Activated B cell treated with CpG ODN at 0.5 μM for 24 hours (primary cell): ENCODE measurements at places on chromosomes 1 and 21. TPM values are rescaled to one million over a fixed set of nuclear protein-coding genes. Genes with fewer than 3 reads are reported as not detected.

DNA sequence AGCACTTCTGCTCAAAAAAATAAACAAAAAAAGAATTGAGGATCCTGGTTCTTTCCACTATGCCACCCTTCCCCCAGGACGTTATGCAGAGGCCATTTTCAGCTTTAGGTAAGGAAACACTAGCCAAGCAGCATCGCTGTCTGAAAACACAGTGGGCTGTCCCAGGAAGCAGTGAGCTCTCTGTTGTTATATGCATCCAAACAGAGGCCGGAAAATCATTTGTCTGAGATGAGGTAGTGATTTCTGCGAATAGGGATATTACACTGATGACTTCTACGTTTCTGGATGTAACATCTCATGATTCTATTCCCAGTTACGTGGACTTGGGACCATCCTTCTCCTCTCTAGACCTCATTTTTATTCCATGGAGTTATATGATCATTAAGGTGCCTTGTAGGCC is 137.2 kb downstream of the OMA1 start:
- DNase-seq: no peak

DNA sequence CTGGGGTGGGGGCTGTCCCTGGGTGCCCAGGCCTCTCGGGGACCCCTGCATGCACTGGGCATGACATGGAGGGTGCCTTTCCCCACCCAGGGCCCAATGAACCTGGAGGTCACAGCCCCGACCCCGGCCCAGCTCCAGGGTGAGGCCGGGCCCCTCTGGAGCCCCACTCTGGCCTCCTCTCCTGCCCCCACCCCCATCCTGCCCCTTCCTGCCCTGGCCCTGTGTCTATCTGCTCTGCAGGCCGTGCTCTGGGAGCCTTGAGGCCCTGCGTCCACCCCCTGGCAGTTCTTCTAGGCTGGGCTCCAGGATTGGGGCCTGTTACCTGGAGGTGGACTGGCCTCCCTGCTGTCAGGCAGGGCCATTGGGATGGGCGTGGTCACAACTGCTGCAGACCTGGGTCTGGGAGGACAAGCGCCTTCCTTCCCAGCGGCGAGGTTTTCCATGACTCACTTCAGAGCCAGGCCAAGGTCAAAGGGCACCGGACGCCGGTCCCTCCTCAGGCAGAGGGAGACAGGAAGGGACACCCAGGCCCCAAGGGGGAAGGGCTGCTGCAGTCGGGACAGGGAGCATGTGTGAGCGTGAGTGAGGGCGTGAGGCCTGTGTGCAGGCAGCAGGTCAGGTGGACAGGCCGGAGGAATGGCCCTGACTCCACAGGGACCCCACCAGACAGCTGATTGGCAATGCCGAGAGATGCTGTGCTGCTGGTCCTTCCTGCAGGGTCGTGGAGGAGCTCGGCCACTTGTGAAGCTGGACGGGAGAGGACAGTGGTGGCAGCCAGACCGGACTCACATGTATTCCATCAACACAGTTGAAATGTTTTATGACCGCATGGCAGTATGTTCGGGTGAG is 31.1 kb upstream of the POFUT2 start:
- no peak for DNase-seq

DNA sequence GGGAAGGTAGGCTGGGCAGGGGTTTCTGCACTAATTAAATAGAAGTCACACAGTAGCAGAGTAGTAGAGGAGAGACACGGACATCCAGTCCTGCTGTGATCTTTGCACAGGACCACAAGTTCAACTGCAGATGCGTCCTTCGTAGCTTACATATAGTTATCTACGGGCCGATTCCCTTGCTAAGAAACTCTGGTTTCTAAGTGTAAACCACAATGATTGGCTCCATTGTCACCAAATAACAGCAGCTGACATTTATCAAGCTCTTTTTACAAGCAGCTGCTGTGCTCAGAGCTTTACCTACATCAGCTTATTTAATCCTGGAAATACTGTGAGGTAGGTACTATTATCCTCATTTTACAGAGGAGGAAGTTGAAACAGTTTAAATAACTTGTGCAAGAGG is 3.1 kb downstream of the SLC45A3 start:
- no peak for DNase-seq

GRCh38 chr1:206972728-206973127 is 2.5 kb upstream of the FCAMR start:
- no peak for DNase-seq

GRCh38 chr21:38796424-38796823 is 9.3 kb upstream of the ETS2 start:
- DNase-seq: no peak

DNA sequence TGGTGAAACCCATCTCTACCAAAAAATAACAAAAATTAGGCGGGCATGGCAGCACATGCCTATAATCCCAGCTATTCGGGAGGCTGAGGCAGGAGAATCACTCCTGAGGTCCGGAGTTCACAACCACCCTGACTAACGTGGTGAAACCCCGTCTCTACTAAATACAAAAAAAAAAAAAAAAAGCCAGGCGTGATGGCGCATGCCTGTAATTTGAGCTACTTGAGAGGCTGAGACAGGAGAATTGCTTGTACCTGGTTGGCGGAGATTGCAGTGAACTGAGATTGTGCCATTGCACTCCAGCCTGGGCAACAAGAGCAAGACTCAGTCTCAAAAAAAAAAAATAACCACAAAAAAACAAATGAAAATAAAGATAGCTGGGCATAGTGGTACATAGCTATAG is 42.3 kb downstream of the CC2D1B start:
- DNase-seq: no peak

- no peak for DNase-seq
These were observed 86.4 kb downstream of the PGM1 start for GRCh38 chr1:63679589-63679988.

GRCh38 chr1:153251562-153251961 is 7.9 kb upstream of the LORICRIN start:
- DNase-seq: no peak

- DNase-seq: no peak
These were observed 134.6 kb downstream of the GLIS1 start for GRCh38 chr1:53604291-53604919.

GRCh38 chr1:66207484-66207883 is 326.5 kb upstream of the SGIP1 start:
- no peak for DNase-seq

DNA sequence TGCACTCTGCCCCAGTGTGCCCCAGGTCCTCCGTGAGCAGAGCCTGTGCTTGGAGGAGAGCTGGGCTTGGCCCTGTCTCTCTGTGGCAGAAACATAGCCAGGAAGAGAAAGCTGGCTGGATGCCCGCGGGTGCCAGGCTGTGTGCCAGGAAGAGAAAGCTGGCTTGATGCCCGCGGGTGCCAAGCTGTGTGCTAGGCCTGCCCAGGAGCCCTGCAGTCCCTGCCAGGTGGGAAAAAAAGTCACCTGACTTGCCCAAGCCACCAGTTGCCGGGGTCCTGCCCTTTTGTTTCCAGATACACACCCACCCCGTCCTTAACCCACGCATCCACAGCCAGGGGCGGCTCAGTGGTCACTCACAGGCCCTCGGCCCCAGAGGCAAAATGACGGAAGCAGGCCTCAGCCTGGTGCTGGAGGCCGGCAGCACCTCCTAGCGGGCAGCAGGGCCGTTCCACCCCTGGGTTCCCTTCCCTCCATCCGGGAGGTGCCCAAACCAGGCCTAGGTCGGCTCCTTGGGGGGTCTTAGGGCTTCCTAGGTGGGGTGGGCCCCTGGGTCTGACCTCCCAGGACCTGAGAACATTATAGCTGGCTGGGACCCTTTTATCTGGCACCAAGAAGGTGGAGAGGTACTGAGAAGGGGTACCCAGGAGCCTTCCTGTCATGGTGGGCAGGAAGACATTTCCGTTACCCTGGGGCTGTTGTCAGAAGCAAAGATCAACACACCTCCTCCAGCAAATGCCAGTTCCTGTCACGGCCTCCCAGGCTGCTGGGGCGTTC is 9.1 kb downstream of the ITGB2 start:
- DNase-seq: no peak

- DNase-seq: no peak
These were observed 674 bp downstream of the PPFIA4 start for GRCh38 chr1:203026666-203027663.

DNA sequence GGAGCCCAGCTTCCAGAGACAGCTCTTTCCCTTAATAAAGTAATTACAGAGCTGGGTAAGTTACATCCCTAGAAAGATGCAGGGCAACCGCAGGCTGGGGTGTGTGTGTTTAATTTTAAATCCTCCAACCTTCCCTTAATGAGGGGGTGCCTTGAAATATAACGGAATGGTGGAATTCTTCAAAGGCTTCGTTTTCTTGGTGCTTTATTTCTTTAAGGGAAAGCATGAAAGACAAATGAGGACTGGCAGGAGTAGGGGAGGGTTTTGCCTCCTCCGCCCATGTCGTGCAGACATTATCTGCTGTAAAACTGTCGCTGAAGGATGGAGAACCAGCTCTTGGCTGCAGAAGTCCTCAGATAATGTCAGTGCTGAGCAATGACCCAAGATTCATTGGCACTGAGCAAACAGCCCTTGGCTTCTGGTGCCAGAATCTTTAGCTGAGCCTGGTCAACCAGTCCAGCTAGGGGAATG is 15.5 kb downstream of the SLC6A17 start:
- no peak for DNase-seq

DNA sequence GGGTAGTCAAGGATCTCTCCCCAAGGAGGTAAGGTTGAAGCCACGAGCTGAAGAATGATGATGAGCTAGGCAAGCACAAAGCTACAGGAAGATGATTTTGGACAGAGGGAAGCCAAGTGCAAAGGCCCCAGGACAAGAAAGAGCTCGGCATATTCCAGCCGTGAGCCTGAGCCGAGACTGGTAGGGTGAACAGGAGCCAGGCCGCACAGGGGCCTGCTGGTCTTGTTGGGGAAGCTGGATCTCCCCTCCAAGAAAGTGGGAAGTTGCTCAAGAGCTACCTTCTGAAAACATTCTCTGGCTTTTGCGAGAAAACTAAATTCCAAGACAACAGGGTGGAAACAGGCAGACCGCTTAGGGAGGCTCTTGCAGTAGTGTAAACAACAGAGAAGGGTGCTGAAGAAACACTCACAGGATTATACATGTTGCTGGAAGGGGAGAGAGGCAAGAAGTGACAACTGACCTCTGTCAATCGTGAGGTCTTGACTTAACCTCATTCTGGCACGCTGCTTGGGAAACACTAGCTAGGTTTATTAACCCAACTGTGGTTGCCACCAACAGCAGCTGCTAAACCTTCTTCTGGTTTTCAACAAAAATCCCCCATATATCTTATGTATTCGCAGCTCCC is 625.2 kb downstream of the SMYD3 start:
- no peak for DNase-seq

DNA sequence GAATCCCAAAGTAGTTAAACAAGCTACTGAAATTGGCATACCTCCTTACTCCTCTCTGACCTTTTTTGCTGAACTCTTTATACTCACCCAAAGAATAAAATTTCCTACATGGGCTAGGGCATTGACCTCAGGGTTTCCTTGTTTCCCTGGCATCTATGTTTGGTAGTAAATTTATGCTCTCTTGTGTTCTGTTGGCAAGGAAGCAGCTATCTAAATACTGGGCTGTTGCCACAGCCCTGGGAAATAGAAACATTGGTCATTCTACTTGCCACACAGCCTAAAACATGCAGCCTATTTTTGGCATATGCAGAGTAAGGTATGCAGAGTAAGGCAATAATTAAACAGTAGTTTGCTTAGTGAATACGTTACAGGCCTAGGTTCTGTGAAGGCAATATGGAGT is 351.4 kb downstream of the HLX start:
- no peak for DNase-seq

DNA sequence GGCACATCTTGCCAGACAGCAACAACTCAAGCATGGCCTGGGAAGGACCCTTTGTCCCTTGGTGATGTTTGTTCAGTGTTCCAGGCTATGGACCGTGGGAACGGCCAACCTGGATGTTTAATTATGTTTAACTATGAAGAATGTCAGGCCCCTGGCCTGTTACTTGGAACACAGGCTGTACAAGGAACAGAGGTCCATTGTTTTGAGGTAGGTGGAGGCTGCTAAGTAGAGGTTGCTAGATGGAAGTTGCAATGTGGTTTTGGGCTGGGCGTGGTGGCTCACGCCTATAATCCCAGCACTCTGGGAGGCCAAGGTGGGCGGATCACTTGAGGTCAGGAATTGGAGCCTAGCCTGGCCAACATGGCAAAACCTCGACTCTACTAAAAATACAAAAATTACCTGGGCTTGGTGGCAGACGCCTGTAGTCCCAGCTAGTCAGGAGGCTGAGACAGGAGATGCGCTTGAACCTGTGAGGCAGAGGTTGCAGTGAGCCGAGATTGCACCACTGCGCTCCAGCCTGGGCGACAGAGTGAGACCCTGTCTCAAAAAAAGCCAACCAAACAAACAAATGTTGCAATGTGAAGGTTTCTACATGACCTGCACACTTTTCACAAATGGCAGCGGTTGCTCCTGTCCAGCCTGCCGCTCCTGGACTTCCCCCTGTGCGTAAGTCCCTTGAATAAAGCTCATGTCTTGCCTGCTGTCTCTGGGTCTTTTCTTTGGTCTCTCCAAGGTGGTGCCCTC is 2.5 kb upstream of the LEFTY1 start:
- DNase-seq: no peak

Gene CD1D
- total RNA-seq: 4.6 and 5.0 TPM in 2 replicates

Gene SLC6A9
- 10.3 and 10.4 TPM in 2 replicates for total RNA-seq

Gene CD101
- total RNA-seq: 0.42 and 0.46 TPM in 2 replicates

Gene CHODL
- 0.18 and 0.20 TPM in 2 replicates for total RNA-seq

Gene CD5L
- total RNA-seq: 0.20 TPM in 1 of 2 replicates, not detected in the other

Gene PLPPR4
- total RNA-seq: not detected in 2 replicates

Gene SFN
- 0.22 and 0.29 TPM in 2 replicates for total RNA-seq

Gene MTMR11
- not detected in 2 replicates for total RNA-seq

Gene CYP2J2
- 0.24 and 0.54 TPM in 2 replicates for total RNA-seq

Gene SPRR5
- total RNA-seq: not detected in 2 replicates

Gene OR2L3
- not detected in 2 replicates for total RNA-seq

Gene ILDR2
- 1.00 and 1.2 TPM in 2 replicates for total RNA-seq
